NCI-H1105 (cell line): ENCODE measurements at places on chromosomes 7 and 10.

- DNase-seq: no peak
Measured at GRCh38 chr10:104899779-104900178, 258.7 kb downstream of the SORCS3 start.

DNA sequence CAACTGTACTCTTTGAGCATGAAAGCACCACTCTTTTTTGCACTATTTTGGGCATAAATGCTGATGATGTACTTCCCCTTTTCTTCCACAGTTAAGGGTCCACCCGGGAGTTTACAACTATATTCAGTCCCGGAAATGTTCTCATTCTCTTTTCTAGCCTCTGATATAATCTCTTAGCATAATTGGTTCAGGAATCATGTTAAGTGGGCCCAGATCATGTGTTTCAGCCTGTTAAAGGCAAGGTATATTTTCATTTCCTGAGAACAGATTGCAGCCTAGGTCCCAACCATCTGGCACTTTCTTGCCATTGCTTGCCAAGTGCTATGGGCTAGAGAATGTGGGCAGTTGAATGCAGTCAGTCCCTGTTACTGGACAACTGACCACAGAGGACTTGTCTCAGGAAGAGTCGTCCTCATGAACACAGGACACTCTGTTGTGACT is 111.4 kb upstream of the GLCCI1 start:
- no peak for DNase-seq

DNA sequence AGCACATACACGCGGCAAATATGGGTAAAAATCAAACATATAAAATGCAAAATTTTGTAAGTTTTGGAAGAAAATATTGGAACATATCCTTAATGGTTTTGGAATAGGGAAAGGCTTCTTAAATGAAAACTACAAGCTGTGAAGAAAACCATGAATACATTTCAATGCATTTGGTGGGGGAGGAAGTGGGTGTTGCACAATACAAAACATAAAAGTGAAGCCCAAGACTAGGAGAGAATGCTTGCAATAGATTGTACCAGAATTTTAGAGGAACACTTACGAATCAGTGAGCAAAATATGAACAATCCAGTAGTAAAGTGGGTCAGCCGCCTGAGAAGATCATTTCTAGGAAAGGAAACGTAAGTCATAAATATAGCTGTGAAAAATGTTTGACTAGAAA is 322.6 kb upstream of the MKI67 start:
- no peak for DNase-seq

DNA sequence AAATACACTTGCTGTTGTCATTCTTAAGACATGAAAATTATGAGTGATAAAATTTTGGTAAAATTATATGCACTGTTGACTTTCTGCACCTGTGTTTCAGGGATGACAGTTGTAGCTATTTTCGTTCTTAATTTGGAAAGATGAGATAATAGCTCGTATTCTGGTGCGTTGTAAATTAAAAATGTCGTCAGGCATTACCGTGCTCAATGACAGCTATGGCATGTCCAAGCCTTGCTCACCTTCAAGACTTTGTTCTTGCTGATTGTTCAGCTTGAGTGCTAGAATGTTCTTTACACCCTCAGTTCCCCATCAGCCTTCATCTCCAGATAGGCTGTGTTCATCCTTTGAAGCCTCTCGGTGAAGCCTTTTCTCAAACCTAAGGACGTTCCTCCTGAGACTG is 21.5 kb downstream of the TRRAP start:
- DNase-seq: no peak

DNA sequence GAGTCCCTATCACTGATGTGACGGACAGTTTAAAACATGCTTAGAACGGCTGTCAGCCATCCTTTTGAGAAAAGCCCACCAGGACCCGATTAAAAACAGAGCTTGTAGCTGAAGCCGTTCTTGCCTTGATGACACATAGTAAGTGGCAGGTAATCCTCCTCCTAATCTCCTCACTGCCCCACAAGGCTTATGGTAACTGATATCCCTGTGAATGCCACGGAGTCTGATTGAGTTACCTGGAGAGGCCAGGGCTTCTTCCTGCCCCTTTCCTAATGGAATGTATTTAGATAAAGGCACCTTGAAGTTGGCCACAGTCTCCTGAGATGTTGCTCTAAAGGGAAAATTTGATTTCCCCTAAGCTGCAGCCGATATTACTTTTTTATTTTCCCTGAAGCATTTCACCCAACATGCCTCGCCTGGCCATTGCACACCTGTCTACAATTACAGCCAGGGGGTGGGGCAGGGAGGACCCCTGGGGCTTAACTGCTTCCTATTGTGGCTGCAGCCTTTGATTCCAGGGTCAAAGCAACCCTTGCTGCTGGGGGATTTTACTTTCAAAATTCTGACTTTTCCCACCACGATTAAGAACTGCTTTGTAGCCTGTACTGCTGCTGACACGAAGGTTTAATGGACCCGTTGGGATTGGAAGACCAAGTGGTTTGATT is 169.0 kb upstream of the GPR26 start:
- DNase-seq: no peak

GRCh38 chr7:47392241-47392759 is 189.6 kb downstream of the TNS3 start:
- no peak for DNase-seq

DNA sequence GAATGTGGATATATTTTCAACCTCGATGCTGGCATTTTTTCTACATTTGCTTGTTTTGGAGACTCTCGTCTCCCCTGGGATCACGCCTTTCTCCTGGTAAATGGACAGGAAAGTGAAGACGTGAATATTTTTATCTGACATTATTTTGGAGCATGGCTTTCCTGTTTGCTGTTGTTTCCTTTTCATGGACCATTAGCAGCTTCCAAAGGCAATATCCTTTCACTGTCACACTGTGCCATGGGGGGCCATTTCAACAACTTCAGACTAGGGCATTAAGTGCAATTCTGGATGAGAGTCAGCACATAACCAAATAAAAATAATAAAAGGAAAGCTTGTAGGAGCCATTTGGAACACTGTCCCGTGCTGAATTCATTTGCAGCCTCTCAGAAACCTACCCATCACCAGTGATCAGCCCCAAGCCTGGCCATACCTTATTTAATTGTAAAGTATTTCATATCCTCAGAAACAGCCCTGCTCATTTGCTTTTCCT is 75.9 kb upstream of the NEUROD6 start:
- no peak for DNase-seq

DNA sequence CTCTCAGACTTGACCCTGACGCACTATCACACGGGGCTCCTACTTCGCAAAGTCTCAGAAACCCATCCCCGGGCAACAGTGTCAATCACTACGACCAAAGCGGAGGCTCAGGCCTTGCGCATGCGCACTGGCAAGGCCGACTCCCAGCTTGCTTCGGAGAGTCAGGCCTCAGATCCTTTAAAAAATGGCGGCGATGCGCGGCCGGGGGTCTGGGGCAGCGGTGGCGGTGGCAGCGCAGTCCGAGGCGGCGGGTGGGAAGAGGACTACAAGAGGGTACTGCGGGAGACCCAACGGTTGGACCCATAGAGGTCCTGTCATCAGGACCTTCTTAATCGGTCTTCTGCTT is 196.9 kb downstream of the ZNF716 start:
- DNase-seq: peak; percentile 63

DNA sequence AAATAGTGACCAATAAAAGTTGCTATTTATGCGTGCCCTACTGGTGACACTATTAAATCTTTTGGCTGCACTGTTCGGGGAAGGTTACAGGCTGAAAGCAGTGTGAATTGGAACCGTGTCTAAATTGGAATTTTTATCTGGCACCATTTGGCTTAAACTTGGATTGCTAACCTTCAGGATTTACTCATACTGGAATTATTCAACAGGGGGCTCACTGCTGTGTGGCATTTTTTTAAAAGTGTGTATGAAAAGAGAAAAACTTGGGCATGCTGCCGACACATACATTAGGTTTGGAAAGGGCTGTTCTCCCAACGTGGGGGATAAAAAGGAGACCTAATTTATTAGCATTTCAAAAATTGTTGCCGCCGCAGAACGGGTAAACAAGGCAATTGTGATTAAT is 537.9 kb upstream of the MGMT start:
- no peak for DNase-seq

DNA sequence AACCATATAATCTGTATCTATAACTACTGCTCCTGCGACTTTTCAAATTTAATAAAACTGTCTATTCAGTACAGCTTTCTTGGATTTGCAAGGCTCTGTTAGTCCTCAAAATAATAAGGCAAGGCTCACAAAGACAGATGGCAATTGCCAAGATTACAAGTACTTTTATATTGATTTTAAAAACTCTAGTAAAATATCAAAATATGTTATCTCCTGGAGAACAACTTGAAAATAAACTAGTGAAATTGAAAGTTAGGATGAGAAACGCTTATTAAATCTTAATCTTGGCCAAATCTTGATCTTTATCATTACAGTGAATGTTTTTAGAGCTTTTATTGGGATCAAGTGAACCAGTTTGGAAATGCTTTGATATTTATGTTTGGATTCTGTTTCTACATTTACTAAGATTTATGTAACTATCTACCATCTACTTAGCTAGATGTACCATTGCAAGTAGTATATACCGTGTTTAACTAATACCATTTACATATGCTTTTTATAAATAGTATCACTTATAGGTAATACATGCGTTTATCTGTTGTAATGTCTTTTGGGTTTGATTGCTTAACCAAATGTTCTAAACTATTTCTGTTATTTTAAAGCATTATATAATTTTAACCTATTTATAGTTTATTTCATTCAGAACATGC is 70.0 kb downstream of the CABCOCO1 start:
- no peak for DNase-seq

DNA sequence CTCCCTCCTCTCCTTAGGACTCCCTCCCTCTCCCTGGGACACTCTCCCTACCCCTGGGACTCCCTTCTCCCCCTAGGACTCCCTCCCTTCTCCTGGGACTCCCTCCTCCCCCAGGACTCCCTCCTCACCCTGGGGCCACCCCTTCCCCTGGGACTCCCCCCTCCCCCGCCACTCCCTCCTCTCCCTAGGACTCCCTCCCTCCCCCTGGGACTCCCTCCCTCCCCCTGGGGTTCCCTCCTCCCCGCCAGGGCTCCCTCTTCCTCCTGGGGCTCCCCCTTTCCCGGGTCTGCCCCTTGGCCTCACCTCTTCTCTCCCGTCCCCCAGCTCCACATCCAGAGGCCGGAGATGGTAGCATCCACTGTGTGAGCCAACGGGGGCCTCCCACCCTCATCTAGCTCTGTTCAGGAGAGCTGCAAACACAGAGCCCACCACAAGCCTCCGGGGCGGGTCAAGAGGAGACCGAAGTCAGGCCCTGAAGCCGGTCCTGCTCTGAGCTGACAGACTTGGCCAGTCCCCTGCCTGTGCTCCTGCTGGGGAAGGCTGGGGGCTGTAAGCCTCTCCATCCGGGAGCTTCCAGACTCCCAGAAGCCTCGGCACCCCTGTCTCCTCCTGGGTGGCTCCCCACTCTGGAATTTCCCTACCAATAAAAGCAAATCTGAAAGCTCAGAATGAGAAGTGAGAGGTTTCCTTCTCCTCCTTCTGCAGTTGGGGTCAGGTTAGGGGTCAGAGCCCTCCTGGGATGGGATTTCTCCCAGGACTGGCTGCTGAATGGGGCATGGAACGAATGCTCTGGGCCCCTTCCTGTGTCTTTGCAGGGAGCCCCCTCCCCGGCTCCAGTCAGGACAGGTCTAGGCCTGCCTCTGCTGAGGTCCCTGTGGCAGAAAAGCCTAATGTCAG is 1.4 kb upstream of the MUC17 start:
- DNase-seq: no peak

DNA sequence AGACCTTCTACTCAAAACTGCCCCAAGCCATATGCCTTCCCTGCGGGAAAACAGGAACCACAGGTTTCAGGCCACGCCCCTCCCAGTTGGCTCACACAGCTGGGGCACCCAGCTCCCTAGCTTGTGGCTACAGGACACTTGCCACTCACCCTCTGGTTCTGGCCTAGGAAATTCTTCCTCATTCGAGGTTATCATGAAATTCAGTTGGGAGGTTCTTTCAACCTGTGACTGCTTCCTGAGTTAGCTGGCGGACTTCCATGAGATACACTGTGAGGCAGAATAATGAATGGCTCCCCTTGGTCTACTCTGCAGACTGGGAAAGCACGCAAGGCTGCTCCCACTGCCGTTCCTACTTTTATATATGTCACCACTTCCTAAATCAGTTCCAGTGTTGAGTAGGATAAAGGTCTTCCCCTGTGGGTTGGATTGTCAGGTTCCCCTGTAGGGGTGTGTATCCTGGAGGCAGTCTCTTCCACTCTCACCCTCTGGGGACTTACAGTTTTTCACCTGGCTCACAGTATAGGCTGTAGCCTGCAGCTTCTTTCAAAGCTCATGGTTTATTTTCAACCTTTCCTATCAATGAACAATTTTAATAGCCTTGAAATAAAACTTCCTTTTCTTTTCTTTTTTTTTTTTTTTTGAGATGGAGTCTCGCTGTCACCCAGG is 37.0 kb downstream of the GPR22 start:
- DNase-seq: peak; percentile 5

DNA sequence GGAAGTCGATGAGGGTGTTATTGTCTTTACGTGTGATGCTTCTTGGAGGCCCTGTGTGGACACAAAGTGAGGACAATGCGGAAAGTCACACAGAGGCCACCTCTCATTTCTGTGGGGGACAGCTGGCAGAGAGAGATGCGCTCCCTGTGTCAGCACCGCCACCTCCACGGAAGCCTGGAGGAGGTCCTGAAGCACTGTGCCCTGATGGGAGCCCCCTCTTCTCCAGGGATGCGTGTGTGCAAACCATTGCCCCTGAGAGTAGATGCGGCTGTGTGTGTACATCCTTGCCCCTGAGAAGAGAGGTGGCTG is 2.0 kb downstream of the PTPRE start:
- no peak for DNase-seq

GRCh38 chr7:128840326-128841170 is 10.3 kb downstream of the FLNC start:
- DNase-seq: no peak

DNA sequence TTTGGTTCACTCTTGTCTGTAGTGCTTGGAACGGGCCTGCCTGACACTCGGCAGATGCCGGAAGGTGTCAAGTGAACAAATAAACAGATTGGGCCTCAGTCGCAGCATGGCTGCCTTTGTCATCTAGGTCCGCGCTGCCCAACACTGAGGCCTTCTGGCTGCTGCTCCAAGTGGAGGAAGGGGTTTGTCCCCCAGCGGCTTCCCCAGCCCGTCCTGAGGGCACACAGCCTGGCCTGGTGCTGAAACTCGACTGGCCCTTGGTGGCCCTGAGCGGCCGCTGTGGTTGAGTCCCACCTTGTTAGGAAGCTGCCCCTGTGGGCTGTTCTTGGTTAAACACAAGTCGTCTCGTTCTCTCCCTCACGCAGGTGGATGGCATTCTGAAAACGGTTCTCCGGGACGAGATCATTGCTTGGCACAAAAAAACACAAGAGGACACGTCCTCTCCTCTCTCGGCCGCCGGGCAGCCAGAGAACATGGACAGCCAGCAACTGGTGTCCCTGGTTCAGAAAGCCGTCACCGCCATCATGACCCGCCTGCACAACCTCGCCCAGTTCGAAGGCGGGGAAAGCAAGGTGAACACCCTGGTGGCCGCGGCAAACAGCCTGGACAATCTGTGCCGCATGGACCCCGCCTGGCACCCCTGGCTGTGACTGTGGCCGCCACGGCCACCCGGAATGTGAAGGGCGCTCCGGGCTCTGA is 132.1 kb downstream of the SMURF1 start:
- DNase-seq: no peak

DNA sequence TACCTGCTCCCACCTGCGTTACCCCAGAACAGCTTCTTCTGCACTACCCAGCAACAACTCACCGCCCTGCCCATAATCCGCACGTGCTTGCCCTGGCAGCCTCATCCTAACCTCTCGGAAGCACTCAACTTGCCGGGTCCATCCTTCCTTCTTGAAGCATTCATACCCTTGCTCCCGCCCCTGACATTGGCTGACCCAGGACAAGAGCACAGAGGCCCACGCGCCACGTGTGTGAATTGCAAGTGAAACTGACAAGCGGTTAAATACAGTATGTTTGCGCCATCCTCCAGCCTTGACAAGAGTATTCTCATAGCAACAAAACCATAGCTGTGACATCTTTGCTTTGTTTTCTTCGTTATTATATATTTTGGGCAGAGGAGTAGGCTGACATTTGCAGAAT is 10.9 kb upstream of the OCM start:
- no peak for DNase-seq
